ENCODE measurements at places on chromosomes 4 and X.

DNA sequence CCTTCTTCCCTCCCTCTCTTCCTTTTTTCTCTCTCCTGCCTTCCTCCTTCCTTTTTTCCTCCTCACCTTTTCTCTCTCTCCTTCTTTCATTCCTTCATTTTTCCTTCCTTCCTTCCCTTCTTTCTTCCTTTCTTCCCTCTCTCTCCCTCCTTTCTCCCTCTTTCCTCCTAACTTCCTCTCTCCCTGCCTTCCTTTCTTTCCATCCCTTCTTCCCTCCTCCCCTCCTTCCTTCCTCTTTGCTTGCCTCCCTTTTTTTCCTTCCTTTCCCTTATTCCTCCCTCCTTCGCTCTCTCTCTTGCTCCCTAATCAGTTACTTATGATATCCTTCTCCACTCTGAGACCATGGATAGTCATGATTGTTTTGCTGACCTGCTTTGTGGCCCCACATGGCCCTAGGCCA is 56.7 kb upstream of the PUDP start:
- DNase-seq: no peak

DNA sequence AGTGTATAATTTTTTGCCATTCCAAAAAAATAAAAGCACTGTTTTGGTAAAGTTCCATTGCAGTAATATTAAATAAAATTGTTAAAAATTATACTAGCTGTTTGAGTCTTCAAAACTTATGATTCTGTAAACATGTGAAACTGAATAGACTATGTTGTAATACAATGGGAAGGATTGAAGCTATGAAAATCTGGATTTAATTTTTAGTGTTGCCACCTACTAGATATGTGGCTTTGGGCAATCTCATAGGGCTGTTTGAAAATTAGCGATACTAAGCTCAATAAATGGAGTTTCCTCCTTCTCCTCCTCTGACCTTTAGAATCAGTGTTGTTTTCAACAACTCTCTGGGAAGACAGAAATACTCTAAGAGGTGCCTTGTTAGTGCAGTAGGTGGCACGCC is 4.5 kb downstream of the PGRMC2 start:
- no peak for DNase-seq

- no peak for DNase-seq
These were observed 22.5 kb upstream of the ADH7 start for GRCh38 chr4:99457676-99458075.

DNA sequence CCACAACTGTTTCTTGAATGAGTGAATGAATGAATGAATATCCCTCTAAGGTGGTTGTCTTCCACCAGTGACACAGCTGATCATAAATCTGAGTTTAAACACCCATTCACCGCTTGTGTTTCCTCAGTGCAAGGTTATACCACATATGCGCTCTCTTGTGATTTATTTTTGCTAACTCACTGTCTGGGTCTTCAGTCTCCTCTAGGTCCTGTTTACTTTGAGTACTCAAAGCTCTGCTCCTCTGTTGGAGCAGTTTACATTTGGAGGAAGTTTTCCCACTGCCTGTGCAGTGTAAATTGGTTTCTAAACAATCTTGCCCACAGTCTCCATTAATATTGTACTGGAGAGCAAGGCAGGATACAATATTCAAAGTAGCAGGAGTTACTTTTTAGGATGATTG is 212.6 kb upstream of the JADE1 start:
- no peak for DNase-seq

- DNase-seq: no peak
These were observed 50.0 kb downstream of the GALNT7 start for GRCh38 chr4:173218411-173219125.

- no peak for DNase-seq
These were observed 52.8 kb downstream of the TBC1D14 start for GRCh38 chr4:6962211-6963041.

DNA sequence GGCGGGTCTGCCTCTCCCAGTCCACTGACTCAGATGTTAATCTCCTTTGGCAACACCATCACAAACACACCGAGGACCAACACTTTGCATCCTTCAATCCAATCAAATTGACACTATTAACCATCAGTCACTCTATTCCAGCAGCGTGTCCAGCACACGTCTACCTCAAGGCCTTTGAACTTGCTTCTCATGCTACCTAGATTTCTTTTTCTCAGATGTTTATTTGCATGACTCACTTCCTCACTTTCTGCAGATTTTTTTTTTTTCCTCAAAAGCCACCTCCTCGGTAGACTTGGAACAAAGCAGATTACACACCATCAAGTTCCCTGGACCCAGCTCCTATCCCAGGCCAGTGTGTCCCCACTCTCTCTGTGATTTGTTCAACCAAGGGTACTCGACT is 49.5 kb downstream of the SUPT20HL2 start:
- no peak for DNase-seq

- DNase-seq: no peak
These were observed 127.9 kb downstream of the KLHL8 start for GRCh38 chr4:87092389-87093141.

GRCh38 chr4:110287130-110287529 is 88.7 kb upstream of the ELOVL6 start:
- DNase-seq: no peak

DNA sequence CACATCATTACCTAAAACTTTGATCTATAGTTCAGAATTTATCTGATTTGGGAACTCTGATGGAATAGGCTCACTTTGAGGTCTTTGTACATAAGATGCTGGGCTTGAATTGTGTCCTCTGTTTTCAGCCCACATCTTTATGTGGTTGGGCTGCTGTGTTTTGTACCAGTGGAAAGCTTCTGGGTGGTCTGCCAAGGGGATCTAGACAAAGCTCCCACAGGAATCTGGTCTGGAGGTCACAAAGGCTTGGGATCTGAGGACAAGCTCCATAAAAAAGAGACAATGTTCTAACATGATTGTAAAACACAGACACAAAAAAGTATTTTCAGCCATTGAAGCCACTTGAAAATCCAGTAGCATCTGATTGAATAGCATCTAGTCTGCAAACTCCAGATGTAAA is 393.5 kb upstream of the PITX2 start:
- DNase-seq: no peak

DNA sequence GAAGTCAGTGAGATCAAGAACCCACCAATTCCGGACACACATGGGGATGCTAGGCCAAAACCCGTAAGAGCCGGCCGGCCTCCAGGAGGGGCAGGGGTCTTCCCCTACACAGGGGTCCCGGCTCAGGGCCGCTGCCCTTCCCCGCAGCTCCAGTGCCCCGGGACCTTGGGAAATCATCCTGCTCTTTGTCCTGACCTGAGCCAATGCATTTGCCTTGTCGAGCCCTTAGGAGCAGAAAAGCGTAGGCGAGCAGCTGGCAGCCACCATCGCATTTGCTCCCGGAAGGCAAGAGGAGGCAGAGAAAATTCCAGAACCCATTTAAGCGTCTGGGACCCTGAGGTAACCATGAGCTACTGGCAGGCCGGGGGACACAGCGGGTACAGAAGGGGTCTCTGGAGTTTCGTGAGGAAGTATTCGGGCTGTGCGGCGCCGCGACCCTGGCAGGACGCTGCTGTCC is 7.4 kb upstream of the TNIP2 start:
- DNase-seq: no peak

GRCh38 chrX:14039344-14039743 is 9.7 kb upstream of the GEMIN8 start:
- no peak for DNase-seq

DNA sequence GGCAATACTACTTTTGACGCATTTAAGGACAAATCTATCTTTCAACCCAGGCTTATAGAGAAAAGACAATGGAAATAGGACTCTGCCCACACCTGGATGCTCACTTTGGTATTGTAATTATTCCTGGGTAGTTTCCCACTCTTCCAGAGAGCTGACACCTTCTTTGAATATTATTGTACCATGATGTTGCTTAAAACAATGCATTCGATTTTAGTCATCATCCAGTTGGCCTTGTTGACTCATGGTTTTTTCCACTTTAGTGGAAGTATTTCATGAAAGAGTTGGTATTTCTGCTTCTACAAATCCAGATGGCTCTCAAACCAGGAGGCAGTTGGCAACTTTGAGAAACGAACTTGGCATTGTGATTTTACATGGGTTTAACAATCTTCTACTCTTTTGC is 124.2 kb downstream of the ENOX2 start:
- no peak for DNase-seq

DNA sequence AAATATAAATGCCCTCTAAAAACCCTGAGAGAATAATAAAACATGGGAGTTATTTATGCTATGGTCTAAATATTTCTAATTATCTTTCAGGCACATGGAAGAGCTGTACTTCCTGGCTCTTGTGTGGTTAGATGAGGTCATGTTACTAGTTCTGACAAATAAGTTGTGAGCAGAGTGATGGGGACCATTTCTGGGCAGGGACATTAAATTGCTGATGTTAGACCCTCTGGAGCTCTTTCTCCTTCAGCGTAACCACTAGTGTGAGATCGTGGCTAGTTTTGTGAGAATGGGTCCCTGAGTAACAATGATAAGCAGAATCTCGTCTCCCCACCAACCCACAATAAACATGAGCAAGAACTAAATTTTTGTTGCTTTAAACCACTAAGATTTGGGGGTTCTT is 108.0 kb downstream of the MAML3 start:
- no peak for DNase-seq

DNA sequence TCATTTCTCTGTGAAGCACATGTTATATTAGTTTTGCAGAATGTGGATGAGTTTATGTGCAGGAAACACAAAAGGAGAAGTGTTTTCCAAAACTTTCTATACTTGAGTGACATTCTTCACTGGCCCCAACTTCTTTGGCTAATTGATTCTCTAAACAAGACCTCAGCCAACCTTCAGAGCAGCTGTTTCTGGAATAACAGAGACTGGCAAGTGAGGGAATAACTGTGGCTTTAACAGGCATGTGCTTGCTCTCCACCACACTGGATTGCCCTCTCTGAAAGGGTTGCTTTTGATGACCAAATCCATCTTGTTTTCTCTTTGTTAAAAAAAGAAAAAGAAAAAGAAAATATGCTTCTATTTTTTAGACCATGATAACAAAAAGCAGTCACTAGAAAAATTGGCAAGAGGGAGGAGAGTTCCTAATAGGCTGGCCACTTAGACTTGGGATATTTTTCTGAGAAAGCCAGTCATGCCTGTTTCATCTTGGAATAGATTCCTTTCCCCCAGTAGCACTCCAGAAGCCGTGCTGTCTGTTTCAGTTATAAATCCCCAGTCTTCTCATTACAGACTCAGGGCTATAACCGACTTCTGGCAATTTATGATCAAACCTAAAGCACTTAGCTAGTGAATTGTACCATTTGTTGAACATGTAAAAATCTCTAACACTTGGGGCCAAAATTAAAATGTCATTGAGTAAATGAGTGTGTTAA is 295.0 kb upstream of the NR3C2 start:
- DNase-seq: no peak

DNA sequence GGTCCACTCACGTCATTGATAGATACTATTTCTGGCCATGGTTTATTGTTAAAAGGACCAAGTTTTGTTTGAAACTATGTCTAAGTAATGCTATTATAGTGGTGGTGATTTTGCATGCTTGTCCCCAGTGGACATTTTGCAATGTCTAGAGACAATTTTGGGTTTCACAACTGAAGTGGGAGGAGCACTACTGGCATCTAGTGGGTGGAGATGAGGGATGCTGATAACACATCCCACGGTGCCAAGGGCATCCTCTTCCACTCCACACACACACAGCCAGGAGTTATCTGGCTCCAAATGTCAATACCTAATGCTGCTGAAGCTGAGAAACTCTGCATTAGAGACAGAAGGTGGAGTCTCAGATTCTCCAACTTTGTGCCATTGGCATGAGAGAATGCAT is 131.2 kb downstream of the FRMPD4 start:
- no peak for DNase-seq

GRCh38 chr4:146278986-146279385 is 64.6 kb downstream of the REELD1 start:
- DNase-seq: no peak

GRCh38 chrX:133189195-133189594 is 29.0 kb downstream of the TFDP3 start:
- no peak for DNase-seq

GRCh38 chr4:165440415-165441158 is 61.8 kb downstream of the CPE start:
- no peak for DNase-seq

DNA sequence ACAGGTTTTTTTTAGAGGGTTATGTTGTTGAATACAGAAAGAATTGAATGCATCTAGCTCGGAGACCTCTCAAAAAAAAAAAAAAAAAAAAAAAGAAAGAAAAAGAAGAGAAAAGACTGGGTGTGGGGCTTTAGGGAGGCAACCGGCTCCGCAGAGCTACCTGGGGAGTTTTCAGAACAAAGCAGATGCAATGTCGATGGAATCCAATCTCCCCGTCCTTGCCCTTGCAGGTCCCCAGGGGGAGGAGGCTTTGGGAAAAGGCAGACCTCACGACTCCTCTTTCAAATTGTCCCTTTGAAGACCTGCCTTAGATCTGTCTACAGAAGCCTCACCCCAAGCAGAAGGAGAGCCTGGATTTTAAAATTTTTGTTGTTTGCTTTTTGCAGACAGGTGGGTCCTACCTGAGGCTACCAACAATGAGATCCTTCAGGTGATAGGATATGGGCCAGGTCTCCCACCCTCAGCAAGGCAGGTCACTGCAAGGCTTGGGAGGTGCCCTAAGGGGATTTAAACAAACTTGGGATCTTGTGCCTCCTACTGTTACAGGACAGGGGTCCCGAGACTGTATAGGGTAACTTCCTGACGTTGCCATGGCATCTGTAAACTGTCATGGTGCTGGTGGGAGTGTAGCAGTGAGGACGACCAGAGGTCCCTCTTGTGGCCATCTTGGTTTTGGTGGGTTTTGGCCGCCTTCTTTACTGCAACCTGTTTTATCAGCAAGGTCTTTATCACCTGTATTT is 75.2 kb upstream of the PRKX start:
- DNase-seq: no peak

- DNase-seq: no peak
These were observed 40.6 kb downstream of the HADH start for GRCh38 chr4:108030332-108030731.

- no peak for DNase-seq
These were observed 114.5 kb upstream of the PCDH7 start for GRCh38 chr4:30605616-30606190.

- DNase-seq: no peak
These were observed 58.0 kb downstream of the VGLL1 start for GRCh38 chrX:136589966-136590365.

DNA sequence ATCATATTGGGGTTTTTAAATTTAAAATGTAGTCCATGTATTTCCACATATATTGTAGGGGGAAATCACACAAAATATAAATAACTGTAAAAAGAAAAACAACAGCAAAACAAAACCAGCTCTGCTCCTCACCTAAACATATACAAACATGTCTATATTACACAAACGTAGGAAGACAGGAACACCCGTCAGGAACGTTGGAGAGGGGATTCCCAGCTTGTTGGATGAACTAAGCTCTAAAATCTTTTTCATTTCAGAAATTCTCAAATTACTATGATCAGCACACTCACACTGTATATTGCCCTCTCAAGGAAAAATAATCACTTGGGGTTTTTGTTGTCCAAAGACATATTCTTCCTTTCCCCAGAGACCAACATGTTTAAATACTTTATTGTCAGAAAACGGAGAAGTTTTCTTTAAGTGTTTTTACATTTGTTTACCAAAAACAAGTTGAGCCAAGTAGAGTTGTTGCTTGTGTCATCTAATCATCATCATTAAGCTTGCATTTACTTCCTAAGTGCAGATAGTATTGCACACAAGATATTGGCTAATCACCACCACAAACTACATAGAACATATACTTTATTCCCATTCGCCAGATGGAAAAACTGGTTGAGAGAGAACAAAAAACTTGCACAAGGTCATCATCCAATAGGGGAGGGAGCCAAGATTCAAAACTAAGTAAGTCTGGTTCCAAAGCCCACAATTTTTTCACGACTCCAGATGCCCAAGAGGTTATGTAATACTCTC is 2.4 kb upstream of the TLR10 start:
- DNase-seq: no peak

Measured in cerebellar nuclear complex (tissue), 1 donor.